ENCODE measurements at places on chromosomes 13 and 19.

DNA sequence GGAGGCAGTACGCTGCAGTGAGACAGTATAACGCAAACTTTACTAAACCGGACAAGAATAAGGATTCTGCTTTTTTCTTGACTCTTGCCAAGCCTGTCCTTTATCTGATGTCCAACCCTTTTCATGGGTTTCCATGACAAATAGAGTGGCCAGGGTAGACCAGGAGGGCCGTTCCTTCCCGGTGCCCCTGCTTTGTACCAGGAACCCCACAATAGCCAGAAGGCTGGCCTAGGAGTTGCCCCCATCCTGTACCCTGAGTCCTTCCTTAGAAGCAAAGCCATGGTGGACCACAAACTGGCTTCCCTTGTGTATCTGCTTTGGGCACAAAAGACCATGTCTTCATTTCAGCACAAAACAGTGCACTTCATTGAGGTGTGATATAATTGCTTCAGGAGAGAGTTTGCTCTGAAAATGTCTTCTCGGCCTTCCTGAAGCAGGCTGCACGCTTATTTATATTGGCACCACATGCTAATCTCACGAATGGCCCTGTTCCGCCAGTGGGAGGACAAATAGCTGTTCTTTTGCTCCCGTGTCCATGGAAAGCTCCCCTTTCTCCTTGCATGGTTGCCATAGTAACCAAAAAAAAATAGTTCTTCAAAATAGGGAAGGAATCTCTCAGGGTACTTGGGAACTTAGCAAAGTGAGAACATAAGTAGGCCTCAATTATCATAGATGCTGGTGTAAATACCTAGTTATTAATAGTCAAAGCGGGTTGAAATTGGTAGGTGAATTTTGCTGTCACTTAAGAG, 222.1 kb downstream of the ZIC5 start:
- DNase-seq = no peak

GRCh38 chr19:50358483-50359327, 6.7 kb downstream of the NAPSA start:
- DNase-seq = peak; percentile 93

DNA sequence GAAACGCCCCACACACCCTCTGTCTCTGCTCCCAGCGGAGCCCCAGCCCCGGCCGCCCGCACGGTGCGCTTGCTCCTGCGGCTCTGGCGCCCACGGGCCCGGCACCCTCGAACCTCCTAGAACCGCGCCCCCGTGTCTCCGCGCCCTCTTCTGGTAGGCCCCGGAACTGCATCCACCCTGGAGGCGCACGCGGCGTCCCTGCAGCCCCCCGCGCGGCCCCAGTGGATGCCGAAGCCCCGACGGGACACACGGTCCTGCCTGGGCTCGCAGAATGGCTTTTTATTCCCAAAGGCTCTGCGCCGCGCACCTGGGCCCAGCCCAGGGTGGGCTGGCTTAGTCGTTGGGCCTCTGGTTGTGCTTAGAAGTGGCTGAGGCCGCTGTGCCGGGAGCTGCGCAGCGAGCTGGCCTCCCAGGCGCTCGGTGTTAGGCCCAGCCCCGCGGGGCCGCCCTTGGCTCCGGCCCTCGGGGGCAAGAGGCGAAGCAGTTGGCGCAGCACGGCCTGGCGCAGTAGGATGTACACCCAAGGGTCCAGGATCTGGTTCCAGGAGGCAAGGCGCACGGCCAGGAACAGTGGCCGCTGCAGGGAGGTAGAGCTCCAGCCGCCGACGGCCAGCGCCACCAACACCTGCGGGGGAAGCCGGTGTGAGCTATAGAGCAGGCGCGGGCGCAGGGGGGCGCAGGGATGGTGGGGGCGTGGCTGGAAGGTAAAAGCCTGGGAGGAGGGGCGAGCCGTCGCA, 2.8 kb downstream of the PTGER1 start:
- DNase-seq = peak; percentile 75

DNA sequence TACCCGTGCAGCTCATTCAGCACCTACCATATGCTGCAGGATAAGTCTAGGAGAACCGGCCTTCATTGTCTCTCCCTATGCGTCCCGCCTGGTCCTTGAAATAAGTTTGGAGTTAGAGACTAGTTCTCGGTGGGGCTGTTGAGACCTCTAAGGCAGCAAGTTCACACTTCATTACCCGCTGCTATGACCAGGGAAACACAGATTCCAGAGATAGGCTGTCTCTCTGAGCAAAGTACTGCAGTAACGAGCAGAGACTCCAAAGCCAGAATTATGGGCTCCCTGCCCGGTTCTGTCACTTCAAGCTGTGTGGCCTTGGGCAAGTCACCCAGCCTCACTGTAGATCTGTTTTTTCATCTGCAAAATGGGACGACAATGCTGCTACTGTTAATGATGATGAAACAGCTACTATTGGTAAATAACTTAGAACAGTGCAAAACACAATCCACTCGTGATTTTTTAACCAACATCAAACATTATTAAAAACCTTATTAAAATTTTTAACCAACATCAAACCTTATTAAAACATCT, 184.1 kb downstream of the USP12 start:
- no peak for DNase-seq

GRCh38 chr13:65074248-65074647, 2155.9 kb downstream of the PCDH9 start:
- DNase-seq = no peak

DNA sequence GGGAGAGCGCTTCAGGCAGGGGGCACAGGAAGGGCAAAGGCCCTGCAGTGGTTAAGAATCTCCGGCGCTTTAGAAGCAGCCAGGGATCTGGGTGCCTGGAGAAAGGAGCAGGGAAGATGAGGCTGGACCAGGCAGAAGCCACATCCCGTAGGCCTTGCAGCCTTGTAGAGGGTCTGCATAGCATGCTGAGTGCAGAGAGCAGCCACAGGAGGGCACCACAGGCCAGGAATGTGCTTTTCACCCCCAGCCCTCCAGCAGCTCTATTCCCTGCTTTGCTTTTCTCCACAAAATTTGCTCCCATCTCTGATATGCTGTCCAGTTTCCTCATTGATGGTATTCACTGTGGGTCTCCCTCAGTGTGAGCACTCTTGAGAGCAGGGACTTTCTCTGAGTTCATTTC, 5.7 kb downstream of the WDR62 start:
- DNase-seq = no peak

GRCh38 chr13:95447814-95448213, 104.7 kb upstream of the CLDN10 start:
- DNase-seq = no peak

GRCh38 chr19:4338441-4339355, at the start of gene STAP2:
TSS of gene STAP2 (minus strand) at chr19:4338827. CDS start at chr19:4338753, 74 bp downstream.
- no peak for DNase-seq

- no peak for DNase-seq
Observed at GRCh38 chr13:77319536-77319935, 7.4 kb downstream of the MYCBP2 start.

DNA sequence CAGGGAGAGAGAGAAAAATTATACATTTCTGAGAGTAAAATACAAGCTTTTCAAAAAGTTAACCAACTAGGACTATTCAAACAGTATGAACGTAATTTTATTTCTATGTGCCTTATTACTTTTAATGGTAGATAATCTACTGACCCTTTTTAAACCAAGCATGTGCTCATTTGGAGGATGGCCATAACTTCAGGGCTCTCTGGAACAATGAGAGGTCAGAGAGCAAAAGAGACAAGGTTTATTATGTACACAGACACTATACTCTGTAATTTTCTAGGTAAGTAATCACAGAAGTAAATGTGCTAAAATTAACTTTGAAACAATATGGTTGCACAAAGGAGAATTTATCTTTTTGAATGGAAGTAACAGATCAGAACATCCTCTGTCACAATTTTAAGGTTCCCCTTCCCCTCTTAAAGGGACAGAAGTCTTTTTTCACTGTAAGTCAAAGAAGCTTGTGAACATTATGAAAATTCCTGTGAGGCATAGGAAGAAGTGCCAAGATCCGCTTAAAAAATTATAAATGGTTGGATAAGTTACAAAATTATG, 1.0 kb downstream of the POSTN start:
- DNase-seq = no peak

GRCh38 chr13:96999091-96999490, 4.8 kb upstream of the OXGR1 start:
- no peak for DNase-seq

DNA sequence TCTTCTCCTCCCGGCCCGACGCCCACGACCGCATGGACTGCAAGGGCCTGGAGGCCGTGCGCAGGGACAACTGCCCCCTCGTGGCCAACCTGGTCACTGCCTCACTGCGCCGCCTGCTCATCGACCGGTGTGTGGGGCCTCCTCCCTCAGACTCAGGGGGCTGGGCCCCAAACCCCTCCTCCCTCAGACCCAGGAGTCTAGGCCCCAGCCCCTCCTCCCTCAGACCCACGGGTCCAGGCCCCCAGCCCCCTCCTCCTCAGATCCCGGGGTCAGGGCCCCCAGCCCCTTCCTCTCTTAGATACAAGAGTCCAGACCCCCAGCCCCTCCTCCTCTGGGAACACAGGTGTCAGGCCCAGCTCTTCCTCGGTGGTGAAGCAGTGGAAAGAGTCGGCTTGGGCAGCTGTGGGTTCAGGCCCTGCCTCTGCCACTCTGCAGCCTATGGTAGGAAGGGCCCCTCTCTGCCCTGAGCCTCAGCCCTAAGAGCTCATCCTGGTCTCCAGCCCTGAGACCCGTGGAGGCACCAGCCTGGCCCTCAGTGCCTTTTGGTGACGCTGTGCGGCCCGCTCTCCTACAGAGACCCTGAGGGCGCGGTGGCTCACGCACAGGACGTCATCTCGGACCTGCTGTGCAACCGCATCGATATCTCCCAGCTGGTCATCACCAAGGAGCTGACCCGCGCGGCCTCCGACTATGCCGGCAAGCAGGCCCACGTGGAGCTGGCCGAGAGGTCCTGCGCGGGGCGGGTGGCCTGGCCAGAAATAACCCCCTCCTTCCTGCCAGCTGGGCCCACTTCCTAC, 3.7 kb upstream of the SPIB start:
- peak; percentile 91 for DNase-seq

GRCh38 chr19:41530761-41531301, 45.1 kb upstream of the CEACAM21 start:
- DNase-seq = no peak

DNA sequence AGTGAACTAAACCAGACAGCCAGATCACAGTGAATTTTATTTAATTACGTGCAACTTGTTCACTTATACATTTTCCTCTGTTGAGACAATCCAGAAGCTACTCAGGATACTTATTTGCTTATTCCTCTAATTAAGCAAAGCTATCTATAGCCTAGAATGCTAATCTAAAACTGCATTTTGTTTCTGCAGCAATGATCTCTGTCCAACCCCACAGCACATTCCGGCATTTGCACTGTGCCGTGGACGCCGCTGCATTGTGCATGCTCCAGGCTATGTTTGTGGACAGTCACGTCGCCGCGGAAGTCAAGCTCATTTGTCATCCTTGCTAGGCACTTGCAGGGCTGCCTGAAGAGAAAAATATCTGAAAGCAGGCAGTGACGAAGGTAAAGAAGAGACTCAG, 406.9 kb downstream of the RFC3 start:
- DNase-seq = no peak

DNA sequence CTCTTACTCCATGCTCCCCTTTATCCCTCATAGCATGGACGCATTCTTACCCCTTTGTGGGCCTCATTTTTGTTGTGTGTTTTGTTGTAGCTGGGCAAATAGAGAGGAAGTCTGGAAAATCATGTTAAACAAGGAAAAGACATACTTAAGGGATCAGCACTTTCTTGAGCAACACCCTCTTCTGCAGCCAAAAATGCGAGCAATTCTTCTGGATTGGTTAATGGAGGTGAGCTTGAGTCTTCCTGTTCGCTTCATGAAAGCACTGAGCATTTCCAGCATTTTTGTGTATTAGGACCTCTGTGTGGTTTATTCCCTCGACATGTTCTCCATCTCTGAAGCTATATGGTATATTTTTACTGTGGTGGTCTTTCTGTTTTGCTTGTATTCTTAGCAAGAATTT, 5.5 kb downstream of the CCNE1 start:
- DNase-seq = no peak

DNA sequence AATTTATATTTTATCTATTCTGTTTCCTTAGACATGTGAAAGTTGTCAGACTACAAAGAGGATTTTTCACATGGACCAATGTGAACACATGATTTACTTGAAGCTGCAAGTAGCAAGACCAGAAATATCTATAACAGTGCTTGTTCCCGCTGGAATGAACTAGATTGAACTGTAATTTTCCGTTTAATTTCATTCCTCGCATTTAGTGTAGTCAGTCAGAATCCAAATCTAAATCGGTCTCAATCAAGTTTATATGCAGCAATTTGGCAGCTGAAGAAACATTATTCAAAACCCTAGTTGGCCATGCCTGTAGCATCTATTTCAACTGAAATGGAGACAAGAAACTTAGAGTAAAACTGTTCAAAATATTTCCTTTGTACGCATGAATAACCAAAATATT, 570.7 kb upstream of the SLITRK5 start:
- DNase-seq = no peak

- DNase-seq = peak; percentile 64
Observed at GRCh38 chr13:113297370-113298042, 467 bp downstream of the LAMP1 start.

GRCh38 chr13:18991060-18991459, 190.6 kb downstream of the TUBA3C start:
- DNase-seq = no peak

DNA sequence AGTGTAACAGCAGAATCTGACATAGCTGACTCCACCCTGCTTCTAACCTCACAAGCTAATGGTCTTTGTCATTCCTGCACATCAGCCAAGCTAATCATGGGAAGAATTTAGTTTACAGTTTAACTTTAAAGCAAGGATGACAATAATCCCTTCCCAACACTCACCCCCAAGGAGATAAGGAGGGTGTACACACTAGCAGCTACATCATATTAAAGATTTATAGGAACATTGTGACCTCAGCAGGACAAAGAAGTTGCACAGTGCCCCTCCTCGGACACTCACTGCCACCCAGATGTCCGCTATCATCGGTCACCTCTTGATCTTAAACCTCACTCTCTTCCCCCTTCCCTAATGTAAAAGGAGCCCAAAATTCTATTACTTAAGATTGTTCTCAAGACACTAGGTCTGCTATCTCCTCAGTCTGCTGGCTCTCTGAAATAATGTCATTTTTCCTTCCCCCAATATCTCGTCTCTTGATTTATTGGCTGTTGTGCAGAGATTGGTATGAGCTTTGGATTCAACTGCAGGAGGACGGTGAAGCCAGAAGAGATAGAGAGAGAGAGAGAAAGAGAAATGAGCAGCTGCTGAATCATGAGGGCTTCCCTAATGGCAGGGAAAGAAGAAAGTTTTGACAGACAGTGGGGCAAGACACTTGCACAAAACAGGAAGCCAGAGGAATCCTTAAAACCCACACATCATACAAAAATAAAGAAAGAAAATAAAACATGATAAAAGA, 17.5 kb upstream of the FFAR2 start:
- DNase-seq = no peak

DNA sequence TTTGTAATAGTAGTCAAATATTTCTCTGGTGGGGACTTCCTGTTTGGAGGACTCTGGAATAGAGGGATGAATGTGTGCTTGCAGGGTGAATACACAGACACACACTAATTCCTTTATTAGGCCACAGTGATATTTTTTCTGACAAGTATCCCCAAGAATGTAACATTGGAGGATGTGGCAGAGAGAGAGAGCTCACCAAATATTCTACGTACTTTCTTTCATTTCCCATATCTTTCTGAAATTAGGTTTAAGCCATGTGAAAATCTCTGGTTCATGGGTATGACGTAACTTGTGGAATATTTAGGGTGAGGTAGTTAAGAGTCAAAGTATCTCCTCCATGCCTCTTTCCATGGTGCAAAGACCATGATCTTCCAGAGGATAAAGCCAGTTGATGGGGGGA, 463.4 kb downstream of the DIAPH3 start:
- DNase-seq = no peak

GRCh38 chr13:51867062-51867461, 5.3 kb downstream of the CCDC70 start:
- DNase-seq = no peak
